AG08396 (cell line): ENCODE measurements at places on chromosomes 6 and 20.
A peak's percentile ranks its signal among the peaks of the same experiment; 100 is the strongest.

DNA sequence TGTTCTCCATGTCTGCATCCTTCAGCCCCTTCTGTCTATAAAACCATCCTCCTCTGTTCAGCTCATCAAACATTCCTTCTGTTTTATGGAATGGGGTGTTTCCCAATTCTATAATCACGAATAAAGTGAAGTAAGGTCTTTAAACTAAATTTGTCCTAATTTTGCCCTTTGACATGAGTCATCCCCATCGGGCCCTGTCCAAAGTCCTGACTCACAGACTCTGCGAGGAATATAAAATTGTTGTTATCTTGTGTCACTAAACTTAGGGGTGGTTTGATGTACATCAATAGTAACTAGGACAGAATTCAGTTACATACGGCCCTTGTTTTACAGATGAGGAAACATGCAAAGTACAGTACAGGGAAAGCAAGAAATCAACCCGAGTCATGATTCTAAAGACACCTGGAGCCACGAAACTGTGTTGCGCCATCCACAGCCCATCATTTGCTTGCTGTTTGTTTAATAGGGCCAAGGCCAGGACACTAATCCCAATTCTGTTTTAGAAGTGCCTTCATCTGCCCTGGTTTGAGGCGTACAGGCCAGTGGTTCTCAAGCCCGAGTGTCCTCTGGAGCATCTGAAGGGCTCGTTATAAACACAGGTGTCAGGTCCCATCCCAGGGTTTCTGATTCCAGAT is 2.8 kb downstream of the ACSS1 start:
- DNase-seq, result peak; percentile 65

DNA sequence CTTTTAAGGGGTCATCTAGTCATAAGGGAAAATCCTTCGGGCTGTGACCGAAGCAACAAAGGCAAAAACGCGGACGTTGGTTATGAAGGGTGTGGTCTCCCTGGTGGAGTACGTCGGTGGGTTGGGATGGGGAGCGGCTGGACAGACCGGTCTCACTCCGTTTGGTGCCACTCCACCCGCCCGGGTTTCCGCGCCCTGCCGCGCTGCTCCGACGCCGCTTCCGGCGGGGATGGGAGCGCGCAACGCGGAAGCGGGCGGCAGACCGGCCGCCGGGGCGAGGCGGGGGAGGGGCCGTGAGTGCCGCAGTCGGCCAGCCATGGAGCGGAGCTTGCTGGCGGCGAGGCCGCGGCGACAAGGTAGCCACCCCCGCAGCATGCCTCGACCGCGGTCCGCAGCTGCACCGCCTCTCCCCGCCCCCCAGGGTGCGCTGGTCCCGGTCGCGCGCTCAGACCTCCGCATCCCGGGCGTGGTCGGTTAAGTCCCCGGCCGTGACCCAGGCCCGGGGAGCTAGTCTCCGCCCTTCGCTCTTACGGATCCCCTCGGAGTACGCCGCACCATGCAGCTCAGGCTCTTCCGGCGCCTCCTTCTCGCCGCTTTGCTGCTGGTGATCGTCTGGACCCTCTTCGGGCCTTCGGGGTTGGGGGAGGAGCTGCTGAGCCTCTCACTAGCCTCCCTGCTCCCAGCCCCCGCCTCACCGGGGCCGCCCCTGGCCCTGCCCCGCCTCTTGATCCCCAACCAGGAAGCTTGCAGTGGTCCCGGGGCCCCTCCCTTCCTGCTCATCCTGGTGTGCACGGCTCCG is at the start of gene B3GALT4:
Gene B3GALT4 (plus strand): TSS at position 260 of the 799 bp plus-strand sequence. CDS start 297 bp downstream, at position 557.
- DNase-seq, result peak; percentile 84

GRCh38 chr6:37612475-37612874 is 85.2 kb downstream of the MDGA1 start:
- no peak for DNase-seq

GRCh38 chr6:18246205-18246604 is 18.1 kb downstream of the DEK start:
- no peak for DNase-seq

DNA sequence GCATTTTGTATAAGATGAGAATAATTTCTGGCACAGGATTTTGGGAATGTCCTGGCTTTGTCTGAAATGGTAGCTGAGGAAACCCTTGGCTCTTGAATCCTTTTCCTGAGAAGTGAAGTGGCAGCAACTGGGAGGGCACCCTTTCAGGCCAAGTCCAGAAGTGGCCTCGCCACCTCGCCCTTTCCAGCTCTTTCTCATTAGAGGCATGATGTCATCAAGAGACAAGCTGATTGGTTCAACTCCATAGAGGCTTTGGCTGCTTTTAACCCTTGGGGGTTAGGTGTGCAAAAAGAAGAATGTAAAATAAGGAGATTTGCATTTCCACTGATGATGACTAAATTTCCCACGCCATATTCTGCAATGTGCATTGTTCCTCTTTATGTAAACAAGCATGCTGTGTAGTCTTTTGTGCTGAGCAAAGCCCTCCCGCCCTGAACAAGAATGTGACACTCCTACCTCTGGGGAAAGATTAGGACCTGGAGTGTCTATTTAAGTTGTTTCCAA is 116.5 kb downstream of the TCP11 start:
- DNase-seq, result peak; percentile 71

DNA sequence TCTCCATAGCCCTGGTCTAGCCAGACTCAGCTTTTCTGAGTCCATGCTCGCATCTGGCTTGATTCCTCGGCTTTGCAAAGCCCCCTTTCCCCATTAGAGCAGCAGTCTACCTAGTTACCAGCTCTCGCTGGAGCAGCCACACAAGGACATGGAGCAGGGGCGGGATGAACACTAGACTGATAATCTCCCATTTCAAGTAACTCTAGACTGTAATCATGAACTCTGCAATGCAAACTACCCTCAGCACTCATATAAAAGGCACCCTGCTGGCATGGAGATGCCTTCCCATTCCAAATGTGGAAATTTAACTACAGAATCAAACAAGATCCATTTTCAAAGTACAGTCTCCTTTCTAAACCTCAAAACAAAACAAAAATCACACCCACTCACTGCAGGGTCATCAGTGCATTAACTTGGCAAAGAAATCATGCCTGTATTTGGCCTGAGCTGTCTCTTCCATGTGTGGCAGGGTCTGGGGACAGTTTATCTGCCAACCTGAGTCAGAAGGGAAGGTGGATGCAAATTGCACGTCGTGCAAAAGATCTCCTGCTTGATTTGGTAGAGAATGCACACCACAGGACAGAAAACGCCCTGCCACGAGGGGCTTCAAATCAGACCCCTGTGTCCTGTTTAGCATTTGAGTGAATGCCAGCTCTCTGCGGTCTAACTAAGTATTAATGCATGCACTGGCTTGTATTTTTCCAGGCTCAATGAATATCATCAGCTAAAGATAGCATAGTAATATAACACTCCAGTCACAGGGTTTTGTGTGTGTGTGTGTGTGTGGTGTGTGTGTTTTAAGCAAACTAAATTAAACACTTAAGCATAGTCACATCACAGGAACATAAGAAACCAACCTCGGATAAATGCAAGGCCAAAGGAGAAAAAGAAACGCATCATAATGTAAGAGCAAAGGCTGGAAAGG is 85.3 kb downstream of the MYLK4 start:
- DNase-seq, result no peak

- no peak for DNase-seq
These were observed 13.4 kb upstream of the SERPINB1 start for GRCh38 chr6:2855061-2855519.

DNA sequence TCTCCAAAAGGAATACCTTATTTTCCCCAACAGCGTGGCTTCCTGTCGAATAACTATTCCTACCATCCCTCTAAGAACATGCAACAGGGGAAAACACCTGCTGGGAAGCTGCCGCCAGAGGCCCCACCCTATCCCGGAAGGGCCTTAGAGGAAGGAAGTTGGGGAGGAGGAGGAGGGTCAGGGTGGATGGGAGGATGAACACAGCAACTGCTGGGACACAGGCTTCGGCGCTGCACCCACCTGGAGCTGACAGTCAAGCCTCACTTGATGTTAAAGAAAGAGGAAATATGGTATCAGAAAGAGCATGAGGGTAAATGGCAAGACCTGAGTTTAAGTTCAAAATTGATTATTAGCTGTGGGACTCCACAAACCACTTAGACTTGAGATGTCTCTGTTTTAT is 36.5 kb upstream of the RPS6KA2 start:
- DNase-seq, result no peak

DNA sequence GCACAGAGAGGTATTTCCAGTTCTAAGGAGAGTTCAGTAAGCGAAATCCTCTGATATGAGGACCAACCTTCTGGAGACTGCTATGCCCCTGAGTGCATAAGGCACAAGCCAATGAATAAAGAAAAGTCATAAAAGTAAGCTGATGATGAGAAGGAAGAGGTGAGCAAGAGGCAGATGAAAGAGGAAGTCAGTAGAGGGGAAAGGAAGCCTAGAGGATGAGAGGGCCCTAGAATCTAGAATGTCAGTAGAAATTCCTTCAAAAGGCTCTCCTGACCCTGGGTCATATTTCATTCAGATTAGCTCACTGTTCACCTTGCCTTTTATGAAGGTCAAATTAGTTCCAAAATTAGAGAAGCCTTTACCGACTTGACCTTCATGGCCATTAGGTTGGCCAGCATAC is 209.2 kb downstream of the CD83 start:
- no peak for DNase-seq

DNA sequence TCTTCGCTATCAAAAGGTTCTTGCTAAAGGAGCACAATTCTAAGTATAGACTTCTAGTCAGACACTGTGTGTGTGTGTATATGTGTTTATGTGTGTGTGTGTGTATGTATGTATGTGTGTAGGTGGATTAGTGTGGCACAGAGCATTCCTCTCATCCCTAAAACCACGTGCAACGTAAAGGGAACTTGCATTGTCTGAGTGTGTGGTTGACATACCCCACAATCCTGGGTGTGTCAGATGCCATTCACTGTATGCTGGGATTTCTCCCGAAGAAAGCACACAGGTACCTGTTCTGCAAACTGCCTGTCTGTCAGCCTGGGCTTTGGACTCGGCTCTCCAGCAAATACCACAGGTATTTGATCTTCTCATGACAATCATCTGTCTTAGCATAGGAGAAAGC is 42.3 kb upstream of the TBC1D7 start:
- DNase-seq, result no peak

DNA sequence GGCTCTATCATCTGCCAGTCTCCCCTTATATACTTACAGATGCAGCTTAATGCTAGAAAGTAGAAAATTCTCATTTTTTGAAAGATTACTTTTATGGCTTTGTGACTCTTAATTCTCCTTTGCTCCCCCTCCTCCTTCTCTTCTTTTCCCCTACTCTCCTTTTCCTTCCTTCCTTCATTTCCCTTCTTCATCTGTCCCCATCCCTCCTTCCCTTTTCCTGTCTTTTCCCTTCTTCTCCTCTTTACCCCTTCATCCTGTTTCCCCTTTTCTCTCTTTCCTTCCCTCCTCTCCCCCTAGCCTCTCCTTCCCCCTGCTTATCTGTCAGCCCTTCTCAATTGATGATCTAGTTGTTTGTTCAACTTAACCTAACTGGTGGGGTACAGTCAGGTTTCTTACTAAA is 71.5 kb downstream of the PPP1R14C start:
- DNase-seq, result no peak

GRCh38 chr6:147063469-147064031 is 140.7 kb upstream of the STXBP5 start:
- DNase-seq, result peak; percentile 43

DNA sequence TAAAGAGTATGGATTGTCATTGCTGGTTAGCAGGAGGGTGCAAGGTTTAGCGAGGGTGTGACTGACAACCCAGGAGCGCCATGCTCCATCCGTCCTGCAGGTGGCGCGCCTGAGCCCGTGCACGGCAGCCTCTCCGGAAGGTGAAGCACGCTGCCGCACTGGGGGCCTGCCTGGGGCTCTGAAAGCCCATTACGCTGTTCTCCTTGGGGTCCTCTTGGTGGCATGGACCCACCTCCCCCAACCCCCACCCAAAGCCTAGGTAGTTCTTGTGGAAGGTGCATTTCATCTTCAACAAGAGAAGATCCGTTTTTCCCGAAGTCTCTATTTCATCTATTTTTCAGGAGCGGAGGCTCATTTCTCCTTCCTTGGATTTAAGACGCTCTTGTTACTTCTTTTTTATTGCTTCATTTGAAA is 197.4 kb upstream of the KCNG1 start:
- peak; percentile 66 for DNase-seq

DNA sequence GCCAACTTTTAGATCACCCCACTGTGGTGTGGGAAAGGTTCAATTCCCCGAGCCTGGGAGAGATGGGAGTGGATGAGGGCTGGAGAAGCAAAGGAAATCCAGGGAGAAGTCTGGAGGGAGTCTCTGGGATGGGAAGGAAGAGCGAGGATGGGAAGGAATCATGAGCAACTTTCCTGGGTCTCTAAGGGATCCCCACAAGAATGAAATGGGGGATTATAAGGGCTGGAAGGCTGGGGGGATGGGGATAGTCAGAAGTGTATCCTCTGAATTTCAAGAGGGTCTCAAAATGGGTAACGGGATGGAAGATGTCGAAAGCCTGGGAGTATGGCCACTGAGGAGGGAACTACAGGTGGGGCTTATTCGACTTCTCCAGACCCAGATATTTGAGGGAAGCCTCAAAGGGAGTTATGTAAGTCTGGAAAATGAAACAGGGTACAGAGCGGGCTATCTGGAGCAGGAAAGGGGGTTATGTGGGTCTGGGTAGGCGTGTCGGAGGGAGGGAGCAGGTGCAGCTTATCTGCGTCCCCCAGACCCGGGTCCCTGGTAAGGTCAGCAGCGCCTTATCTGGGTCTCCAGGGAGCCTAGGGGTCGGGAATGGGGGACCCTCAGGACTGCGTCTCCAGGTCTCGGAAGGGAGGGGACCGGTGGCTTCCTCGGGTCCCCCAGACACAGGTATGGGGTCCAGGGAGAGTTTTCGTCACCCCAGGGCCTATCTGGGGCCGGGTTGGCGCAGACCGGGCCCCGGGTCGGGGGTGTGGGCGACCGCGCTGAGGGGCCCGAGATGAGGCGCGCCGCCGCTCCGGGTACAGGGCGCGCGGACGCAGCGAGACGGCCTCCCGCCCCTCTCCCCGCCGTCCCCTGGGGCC is 550 bp downstream of the PLAGL2 start:
- peak; percentile 36 for DNase-seq

- no peak for DNase-seq
These were observed 56.1 kb upstream of the LAMP5 start for GRCh38 chr20:9458138-9458796.

DNA sequence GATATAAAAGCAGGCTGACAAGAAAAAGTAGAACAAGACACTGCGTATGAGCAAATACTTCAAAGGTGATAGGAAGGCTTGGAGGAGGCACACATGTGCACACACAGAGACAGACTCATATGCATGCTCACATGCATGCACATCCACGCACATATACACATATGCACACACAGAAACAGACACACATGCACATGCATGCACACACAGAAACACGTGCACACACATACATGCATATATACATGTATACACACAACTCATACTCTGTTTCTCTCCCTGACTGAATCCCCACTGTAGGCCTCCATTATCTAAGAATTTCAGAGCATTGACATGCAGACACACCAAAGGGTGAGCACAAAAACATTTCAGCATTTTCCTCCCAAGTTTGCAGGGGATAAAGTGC is 43.7 kb downstream of the VGLL2 start:
- DNase-seq, result no peak
